ENCODE measurements at places on chromosomes 5 and 9.
A peak's percentile ranks its signal among the peaks of the same experiment; 100 is the strongest.

- DNase-seq, result no peak
Measured at GRCh38 chr9:114855488-114855887, 49.6 kb upstream of the TNFSF15 start.

DNA sequence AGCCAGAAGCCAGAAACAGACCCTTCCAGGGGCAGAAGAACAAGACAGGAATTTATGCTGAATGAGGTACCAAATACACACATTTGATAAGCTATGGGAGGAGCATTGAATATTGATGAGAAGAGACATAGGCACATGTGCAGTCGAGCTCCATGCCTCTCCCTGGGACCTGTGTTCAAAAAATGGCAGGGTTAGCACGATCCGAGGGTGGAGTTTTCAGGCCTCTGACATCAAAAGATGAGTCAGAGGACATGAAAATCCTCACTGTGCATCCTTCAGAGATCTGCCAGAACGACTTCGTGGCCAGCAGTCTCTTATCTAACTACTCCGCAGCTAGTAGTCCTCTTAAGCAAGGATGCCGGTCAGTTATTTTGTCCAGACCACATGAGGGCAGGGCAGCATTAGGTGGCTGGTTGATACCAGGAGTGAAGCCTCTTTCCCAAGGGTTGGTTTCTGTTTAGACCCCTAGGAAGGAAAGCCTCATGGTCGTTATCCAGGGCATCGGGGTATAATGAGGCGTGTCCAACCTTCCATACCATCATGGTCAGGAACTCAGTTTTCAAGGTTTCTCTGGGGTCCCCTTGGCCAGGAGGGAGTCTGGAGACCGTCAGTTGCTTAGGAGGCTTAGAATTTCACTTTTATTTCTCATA is 11.6 kb upstream of the CMBL start:
- DNase-seq, result no peak

GRCh38 chr5:159880676-159881075 is 35.6 kb upstream of the ADRA1B start:
- no peak for DNase-seq

DNA sequence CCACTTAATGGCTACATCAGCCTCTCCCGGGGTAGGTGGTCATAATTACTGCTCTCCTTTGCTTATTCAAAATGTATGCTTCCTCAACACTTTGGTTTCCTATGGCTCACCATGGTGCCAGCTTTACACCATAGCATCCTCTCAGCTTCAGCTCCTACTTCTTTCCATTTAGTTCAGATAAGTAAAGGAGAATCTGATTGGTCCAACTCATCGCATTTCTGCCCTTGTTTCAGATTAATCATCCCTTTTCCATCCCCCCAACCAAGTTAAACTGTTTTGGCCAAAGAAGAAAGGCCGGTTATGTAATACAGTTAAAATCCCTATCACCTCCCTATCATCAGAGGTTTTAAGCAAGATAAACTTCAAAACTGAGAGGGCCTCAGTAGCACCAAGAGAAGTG is 130.5 kb downstream of the CETN3 start:
- DNase-seq, result no peak

DNA sequence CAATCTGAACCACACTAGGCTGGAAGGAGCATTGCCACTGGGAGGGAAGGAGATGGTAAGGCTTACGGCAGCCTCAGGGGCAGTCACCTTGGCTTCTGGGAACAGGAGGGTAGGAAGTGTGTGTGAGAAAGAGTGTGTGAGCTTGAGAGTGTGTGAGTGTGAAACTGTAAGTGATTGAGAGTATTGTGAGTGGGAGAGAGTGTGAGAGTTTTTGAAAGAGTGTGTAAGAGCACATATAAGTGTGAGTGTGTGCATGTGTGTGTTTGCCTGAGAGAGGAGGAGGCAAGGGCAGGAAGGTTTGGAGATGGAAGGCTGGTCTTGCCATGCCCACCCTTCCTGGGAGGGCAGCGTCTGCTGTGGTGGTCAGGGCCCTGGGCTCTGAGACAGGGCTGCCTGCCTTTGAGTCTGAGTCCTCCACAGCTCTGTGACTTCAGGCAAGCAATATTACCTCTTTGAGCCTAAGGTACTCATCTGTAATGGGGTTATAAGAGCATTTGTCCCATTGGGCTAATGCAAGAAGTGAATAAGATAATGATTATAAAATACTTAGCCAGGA is 51.9 kb upstream of the BOD1 start:
- DNase-seq, result no peak

GRCh38 chr5:138366632-138367382 is 14.3 kb downstream of the KDM3B start:
- no peak for DNase-seq

GRCh38 chr5:180026320-180026719 is 45.2 kb downstream of the RNF130 start:
- no peak for DNase-seq

DNA sequence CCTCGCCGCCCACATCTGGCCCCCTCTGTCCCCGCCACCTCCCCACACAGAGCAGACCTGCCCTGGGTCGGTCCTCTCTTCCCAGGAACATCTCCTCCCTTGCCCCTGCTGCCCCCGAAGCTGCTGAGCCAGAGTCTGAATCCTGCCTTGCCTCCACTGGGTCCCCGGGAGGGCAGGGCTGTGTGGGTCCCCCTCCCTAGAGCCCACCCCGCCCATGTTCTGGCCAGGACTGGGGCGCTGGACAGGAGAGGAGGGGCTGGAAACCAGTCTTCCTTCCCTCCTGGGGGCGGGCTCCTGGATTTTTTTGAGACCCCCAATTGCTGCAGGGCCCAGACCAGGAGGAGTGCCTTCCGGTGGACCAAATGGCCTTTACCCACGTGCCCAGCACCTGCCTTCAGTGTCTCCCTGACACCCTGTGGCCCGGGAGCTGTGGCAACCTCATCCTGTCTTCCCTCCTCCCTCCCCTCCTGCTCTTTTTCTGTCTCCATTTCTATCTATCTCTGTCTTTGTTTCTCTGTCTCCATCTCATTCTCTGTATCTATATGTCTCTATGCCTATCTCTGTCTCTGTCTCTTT is 12.1 kb downstream of the MRPL36 start:
- no peak for DNase-seq

- peak; percentile 55 for DNase-seq
Measured at GRCh38 chr9:114898741-114899140, 31.6 kb downstream of the TNFSF8 start.

DNA sequence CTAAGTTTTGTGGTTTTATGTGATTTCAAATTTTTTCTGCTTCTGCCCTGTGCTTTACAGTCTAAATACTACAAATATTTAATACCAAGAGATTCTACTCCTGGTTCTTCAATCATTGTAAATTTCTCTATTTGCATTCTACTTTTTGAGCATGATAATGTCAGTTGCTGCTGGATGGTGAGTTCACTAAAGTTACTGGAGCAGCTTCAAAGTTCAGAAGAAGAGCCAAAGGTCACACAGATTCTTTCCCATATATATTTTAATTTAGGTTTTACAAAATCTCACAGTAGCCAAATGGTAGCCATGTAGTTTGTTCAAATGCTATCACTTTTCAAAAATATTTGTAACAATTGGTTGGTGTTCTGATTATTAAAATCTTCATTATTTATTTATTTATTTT is 378.7 kb downstream of the TMEM232 start:
- no peak for DNase-seq
